ENCODE measurements at places on chromosomes 11 and 22. TPM values are rescaled to one million over a fixed set of nuclear protein-coding genes. Genes with fewer than 3 reads are reported as not detected.

The LMO2 gene
- polyA plus RNA-seq, result 60.4 TPM

The NCAM1 gene
- 0.16 TPM for polyA plus RNA-seq

The MYEOV gene
- polyA plus RNA-seq, result 3.8 TPM

DNA sequence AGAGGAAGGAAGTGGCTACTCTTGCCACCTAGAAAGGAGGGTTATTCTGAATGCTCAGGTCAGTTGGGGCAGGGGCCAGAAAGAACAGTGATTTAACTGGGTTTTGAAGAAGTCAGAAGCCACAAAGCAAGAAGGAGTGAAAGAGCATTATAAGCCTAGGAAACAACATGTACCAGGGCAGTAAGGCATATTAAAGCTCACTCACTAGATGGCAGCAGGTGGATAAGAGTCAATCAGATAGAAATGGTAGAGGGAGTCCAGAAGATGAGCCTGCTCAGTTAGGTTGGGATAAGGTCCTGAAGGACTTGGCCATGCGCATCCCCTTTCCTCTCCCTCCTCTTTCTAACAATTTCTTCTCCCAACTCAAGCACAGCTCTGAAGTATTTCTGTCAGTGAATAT is 22.0 kb upstream of the PATE1 start:
- peak; percentile 49 for DNase-seq

GRCh38 chr11:8363921-8364320 is 100.2 kb upstream of the LMO1 start:
- DNase-seq, result no peak

- DNase-seq, result no peak
Observed at GRCh38 chr11:42065199-42065598, 605.7 kb upstream of the LRRC4C start.

GRCh38 chr11:72958791-72959190 is 144.6 kb downstream of the ATG16L2 start:
- DNase-seq, result no peak
